H7 (cell line): ENCODE measurements at places on chromosomes 5 and 9. TPM values are rescaled to one million over a fixed set of nuclear protein-coding genes. Genes with fewer than 3 reads are reported as not detected.

DAPK1 gene
- 48.8 and 58.5 TPM in 2 replicates for total RNA-seq

GLRA1 gene
- total RNA-seq = not detected in 2 replicates

ZDHHC11 gene
- 5.2 and 7.7 TPM in 2 replicates for total RNA-seq

FGF1 gene
- 0.24 and 2.9 TPM in 2 replicates for total RNA-seq

C5orf58 gene
- total RNA-seq = 4.3 and 4.9 TPM in 2 replicates

IL13 gene
- total RNA-seq = not detected in 2 replicates

B4GALT1 gene
- total RNA-seq = 5.5 and 6.7 TPM in 2 replicates

IFNK gene
- not detected in 2 replicates for total RNA-seq

RBM18 gene
- 5.6 and 13.0 TPM in 2 replicates for total RNA-seq
